GM06990 (cell line): ENCODE measurements at places on chromosomes 16 and 17.

- DNase-seq: no peak
These were observed 15.3 kb downstream of the ITGAM start for GRCh38 chr16:31274831-31275816.

DNA sequence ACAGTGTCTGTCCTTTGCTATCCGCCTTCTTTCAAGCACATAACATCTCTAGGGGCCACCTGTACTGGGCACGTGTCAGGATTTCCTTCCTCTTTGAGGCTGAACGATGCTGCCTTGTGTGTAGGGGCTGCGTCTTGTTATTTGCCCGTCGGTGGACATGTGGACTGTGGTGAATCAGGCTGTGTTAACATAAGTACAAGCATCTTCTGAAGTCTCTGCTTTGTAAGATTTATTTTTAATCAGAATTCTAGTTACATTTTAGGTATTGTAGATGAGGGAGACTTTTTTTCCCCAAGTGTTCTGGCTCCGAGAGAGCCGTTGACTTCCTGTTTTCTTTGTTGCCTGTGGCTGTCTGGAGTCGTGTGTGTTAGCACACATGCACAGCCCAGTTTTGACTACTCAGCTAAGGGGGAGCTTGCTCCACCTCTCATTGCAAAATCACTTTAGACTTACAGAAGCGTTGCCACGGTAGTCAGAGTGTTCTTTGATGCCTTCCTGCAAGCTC, 26.1 kb downstream of the SPG7 start:
- no peak for DNase-seq

- DNase-seq: no peak
These were observed 7.1 kb downstream of the TRAF7 start for GRCh38 chr16:2162676-2163118.

DNA sequence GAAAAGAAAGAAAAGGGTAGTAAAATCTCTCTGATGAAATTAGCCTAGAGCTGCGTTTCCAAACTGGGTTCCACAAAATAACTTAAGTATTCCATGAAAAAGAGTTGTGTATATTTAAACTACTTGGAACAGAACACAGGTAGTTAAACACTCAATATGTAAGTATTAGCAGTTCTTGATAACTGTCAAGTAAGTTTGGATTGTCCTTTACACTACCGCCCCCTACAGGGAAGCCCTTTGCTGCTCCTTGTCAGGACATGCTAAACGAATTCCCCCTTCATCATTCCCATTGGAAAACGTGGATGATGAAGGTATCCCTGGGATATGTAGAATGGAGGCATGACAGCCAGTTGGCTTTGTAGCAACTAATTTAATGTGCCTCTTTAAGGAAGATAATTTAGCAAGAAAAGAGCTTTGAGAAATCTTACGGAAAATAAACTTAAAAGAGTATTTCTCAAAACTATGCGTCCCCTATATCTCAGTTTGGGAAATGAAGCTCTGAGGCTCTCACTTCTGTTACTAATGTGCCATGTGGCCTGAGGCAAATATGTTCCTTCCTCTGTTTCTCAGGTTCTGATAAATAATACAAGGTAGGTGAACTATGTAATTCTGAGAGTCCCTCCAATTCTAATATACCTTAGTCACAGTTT, 18.8 kb downstream of the NCBP3 start:
- no peak for DNase-seq

- no peak for DNase-seq
These were observed 451.8 kb upstream of the CCL2 start for GRCh38 chr17:33803199-33803685.

DNA sequence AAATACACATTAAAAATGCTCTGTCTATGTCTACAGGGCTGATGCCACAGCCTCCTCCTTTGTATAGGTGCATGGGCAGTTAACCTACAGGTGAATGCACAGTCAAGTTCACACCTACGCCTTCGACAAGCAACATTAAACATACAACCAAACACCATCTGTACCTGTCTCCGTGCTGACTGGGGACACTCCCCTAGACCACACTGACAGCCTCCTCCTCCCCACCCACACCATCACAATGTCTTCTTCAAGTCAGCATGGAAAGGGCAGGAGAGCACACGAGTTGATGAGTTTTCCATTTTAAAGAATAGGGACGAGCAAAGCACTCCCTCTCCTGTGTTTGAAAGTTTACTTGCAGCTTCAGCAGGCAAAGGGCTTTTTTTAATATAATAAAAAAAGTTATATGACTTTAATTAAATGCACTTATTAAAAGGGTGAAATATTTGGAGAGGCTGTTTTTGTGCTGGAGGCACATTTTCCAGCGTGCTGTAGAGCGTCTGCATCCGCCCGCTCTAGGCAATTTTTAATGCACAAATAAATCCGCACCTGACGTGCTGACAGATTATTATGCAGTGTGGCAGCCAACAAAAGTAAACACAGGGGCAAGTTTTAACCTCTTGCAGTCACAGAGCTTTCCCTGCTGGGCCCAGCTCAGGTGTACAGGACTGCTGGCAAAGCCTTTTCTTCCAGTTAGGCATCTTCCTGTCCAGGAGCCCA, 367.9 kb downstream of the SOX9 start:
- no peak for DNase-seq

- DNase-seq: no peak
These were observed 18.0 kb upstream of the GAS7 start for GRCh38 chr17:10216213-10216938.

- DNase-seq: no peak
These were observed 51.3 kb upstream of the TMC5 start for GRCh38 chr16:19366391-19366790.

DNA sequence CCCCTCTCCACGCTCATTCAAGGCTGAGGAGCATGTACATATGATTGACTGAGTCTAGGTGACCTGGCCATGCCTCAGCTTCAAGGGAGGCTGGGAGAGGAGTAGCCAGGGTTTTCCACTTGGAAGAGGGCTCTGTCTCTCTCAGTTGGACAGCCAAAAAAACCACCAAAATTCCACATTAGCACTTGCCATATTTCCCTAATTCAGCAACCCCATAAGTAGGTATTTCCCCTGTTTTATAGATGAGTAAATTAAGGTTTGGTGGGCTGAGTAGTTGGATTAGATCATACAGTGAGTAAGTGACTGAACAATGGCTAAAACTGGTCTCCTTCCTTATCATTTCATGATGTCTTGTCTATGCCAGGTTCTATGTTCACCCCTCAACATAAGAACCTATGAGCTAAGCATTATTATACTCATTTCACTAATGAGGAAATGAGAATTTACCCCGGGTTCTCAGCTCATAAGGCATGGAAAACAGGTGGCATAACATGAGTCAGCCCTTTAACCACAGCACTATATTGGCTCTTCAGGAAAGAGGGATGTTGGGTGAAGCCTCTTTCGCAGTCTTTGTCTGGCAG, 68.0 kb upstream of the GAS7 start:
- peak; percentile 30 for DNase-seq

- no peak for DNase-seq
These were observed 209.2 kb downstream of the PARN start for GRCh38 chr16:14420721-14421488.

- no peak for DNase-seq
These were observed 810.6 kb downstream of the CDH11 start for GRCh38 chr16:64311241-64311640.

GRCh38 chr17:77474292-77474988, 333.7 kb downstream of the SEC14L1 start:
- no peak for DNase-seq

DNA sequence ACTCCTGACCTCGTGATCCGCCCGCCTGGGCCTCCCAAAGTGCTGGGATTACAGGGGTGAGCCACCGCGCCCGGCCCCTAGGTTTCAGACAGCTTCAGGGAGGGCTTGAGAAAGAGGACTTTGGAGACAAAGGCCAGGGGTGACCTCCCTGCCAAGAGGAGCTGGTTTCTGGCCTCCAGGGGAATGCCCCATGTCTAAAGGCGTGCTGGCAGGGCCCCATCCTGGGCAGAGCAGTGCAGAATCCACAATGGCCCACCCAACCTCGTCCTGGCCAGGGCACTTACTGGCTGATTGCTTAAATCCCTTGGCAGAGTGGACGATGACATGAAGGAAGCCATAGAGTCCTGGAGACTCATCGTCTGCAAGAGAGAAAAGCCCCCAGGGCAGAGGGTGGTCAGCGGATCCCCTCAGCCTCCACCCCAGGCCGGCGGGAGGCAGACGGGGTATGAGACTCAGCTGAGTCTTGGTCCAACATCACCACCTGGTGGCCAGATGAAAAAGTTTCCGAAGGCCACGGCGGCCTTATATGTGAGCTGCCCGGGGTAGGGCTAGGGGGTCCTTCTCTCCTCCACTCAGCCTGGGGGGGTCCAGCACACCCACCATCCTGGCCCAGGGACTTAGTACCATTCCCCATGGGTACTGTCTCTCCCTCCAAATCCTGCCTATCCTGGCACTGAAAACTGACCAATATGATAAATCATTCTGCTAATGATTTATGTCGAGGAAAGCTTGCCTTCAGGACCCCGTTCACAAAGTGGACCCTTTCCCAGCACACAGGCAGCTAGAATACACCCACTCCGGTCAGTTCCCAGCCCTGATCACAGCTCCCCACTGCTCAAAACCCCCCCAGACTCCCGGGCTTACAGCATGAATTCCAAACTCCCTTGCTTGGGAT, 59.1 kb downstream of the TIMM22 start:
- DNase-seq: no peak

GRCh38 chr16:4747906-4748681, 13.8 kb downstream of the DNAAF8 start:
- DNase-seq: no peak

DNA sequence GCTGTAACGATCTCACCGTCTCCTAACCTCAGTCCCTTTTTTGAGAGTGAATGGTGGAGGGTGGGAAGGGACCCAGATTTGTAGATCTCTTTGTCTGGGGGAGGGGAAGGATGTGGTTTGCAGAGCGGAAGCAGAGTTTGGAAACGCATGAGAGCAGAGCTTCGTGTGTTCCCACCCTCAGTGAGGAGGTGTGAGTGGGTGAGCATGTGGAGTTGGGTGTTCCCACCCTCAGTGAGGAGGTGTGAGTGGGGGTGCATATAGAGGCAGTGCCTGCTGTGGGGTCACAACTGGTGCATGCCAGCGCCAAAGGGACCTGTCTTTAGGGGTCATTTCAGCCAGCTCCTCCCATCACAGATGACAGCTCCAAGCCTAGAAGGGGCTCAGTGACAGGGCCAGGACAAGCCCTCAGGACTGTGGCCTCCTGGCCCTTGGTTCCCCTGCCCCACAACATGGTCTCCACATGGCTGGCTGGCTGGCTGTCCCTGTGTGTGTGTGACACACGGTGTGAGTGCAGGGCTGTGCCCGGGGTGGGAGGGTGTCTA, 1.8 kb upstream of the CISD3 start:
- DNase-seq: peak; percentile 61

DNA sequence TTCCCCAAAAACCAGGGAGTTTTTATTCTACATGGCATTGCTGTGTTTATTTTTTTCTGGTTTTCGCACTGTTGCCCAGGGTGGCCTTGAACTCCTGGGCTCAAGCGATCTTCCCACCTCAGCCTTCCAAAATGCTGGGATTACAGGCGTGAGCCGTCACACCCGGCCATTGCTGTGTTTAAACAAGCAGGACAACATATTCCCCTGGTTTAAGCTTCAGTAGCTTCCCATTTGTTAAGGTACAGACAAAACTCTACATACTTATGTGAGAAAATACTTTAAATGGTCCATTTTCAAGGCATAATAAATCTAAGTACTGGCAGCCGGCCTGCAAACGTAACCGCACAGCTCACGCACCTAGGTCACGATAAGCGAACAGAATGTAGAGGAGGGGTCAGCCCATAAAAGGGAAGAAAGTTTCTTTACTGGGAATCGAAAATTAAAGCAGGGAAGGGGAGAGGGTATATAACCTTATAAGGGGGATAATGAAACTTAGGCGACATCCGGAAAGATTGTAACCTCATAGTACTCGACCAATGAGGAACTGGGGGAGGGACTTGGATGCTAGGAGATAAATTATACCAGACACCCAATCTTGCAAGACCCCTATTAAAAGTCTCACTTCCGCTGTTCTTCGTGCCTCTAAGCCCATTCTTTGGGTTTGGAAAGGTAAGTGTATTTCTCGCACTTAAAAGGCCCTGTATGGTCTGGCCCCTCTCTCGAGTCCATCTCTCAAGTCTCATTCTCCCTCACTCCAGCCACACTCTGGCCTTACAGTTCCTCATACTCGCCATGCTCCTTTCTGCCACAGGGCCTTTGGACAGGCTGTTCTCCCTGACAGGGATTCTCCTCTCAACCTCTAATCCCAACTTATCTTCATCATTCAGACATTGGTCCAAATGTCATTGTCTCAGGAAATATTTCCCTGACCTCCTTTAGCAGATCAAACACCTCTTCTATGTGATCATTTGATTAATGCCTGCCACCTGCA, 59.2 kb downstream of the TEX14 start:
- DNase-seq: peak; percentile 13

GRCh38 chr16:75385507-75386152, 47.7 kb downstream of the CFDP1 start:
- DNase-seq: peak; percentile 16

DNA sequence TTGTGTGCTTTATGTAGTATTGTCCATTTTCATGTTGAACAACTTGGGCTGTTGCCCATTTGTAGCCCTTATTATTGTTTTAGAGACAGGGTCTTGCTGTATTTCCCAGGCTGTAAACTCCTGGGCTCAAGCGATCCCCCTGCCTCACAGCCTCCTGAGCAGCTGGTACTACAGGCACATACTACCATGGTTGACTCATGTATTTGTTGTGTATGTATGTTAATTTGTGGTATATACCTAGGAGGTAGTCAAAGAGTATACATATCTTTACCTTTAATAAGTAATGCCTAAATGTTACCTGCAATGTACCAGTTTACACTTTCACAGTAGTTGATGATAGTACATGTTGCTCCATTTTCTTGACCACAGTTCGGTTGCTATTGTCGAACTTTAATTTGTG, 18.1 kb downstream of the PPM1D start:
- no peak for DNase-seq

DNA sequence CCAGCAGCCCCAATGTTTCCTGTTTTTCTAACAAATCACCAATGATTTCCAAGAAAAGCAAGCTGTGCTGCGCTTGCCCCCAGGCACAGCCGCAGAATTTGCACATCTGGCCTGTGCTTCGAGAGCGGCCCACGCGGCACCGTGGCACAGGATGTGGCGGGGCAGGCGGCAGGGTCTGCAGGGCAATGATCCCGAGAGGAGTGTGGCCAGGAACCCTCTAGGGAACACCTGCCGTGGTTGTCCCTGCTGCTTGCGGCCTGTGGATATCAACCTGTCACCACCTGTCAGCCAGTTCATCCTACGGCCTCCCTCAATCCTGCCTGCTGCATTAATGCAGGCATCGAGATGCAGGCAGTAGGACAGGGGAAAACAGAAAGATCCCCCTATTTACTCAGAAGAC, 24.0 kb downstream of the PIK3R5 start:
- DNase-seq: peak; percentile 85

DNA sequence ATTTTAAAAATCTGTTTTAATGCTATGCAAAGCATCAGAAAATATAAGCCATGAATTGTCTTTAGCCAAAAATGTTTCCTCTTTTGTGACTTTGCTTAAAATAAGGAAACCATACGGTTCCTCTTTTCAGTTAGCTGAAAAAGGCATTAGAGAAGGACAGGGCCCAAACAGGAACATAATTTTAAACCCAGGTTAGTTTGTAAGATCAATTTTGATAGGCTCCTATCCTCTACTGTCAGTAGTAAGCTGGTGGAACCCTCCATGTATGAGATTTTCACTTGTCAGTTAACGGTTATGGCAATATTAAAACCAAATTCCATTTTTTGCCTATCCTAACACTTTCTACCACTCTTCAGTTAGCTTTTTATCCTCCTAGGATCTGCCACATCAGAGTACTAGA, 4.3 kb downstream of the EVI2B start:
- DNase-seq: peak; percentile 37
